CD8-positive, alpha-beta memory T cell (primary cell): ENCODE measurements at places on chromosomes 13 and 19. TPM values are rescaled to one million over a fixed set of nuclear protein-coding genes. Genes with fewer than 3 reads are reported as not detected.

GRCh38 chr13:63944911-63945310 lies 2529.3 kb upstream of the PCDH20 start:
- no peaks in the 10 kb centered on the region for H3K4me1 ChIP-seq
- no peak overlapping the region for H3K27ac ChIP-seq
- no peaks in the 10 kb centered on the region for H3K36me3 ChIP-seq
- no peaks in the 10 kb centered on the region for H3K27me3 ChIP-seq

GRCh38 chr19:17020823-17021222 lies 5.8 kb downstream of the CPAMD8 start:
- H3K36me3 ChIP-seq = no peaks in the 10 kb centered on the region
- no peak overlapping the region for H3K4me3 ChIP-seq
- no peak for DNase-seq
- H3K4me1 ChIP-seq = no peaks in the 10 kb centered on the region
- no peak overlapping the region for H3K27ac ChIP-seq

GRCh38 chr19:40933025-40933424 lies 51.0 kb upstream of the CYP2A7 start:
- H3K4me3 ChIP-seq = no peak overlapping the region
- no peak overlapping the region for H3K27ac ChIP-seq
- no peaks in the 10 kb centered on the region for H3K27me3 ChIP-seq
- no peaks in the 10 kb centered on the region for H3K36me3 ChIP-seq

DNA sequence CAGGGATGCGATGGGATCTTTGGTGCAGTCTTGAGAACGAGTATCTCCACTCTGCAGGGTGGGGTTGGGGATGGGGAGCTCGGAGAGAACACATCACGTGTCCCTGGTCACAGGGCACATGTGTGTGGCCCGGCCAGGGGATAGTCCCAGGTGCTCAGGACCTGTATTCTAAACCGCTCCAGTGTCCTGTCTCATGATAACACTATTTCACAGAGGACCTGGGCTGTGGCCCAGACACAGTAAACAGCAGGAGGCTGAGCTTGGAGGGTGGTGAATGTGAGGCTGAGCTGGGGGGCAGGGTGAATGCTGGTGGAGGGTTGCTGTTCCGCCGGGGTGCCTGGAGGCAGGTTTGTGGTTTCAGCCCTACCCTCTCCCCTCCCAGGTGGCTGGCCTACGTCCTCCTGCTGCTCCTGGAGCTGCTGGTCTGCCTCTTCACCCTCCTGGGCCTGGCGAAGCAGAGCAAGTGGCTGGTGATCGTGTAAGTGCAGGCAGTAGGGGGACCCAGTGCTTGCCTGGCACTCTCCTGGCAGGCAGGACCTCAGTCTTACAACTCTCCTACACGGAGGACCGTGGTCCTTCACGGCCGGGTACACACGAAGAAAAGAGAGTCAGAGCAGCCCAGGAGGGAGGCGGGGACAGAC lies 11.1 kb downstream of the TTYH1 start:
- no peaks in the 10 kb centered on the region for H3K36me3 ChIP-seq
- DNase-seq = no peak
- no peak overlapping the region for H3K4me3 ChIP-seq
- H3K4me1 ChIP-seq = peaks cover 11% of the 10 kb centered on the region
- no peaks in the 10 kb centered on the region for H3K27me3 ChIP-seq
- no peak overlapping the region for H3K27ac ChIP-seq

GRCh38 chr19:28840891-28841290 lies 372.1 kb downstream of the UQCRFS1 start:
- no peaks in the 10 kb centered on the region for H3K27me3 ChIP-seq
- H3K27ac ChIP-seq = no peak overlapping the region
- no peaks in the 10 kb centered on the region for H3K4me1 ChIP-seq
- H3K4me3 ChIP-seq = no peak overlapping the region
- no peaks in the 10 kb centered on the region for H3K36me3 ChIP-seq

Gene CDX2
- not detected for total RNA-seq

Gene CERS1
- total RNA-seq = not detected

Gene TMEM190
- not detected for total RNA-seq
